Common myeloid progenitor, CD34-positive (primary cell): ENCODE measurements at places on chromosomes 3 and 15.
A peak's percentile ranks its signal among the peaks of the same experiment; 100 is the strongest.

GRCh38 chr15:52730173-52730572, 51.0 kb upstream of the ATOSA start:
- DNase-seq: peak; percentile 88

- DNase-seq: no peak
These were observed 295.1 kb downstream of the FOXP1 start for GRCh38 chr3:71288269-71288930.

DNA sequence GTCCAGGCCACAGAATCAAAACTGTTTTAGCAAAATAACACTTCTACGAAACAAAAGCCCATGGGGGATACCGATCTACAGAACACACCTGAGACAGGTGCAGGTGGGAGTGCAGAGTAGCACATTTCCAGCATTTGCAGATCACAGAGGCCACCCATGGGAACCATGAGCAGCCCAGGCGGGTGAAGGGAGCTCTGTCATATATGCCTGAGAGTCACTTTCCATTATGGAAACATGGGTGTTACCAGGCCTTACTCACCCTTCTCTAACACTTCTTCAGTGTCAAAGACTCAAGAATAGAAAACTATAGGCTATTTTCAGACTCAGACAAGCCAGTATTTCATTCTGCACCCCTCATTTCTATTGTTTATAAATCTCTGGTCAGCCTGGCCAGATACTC, 3.5 kb downstream of the PLA1A start:
- no peak for DNase-seq

- DNase-seq: no peak
These were observed 393.7 kb downstream of the FEZF2 start for GRCh38 chr3:61979638-61980037.

GRCh38 chr3:42684632-42685362, 540 bp upstream of the KLHL40 start:
- no peak for DNase-seq

- DNase-seq: no peak
These were observed 23.6 kb downstream of the TLNRD1 start for GRCh38 chr15:81024265-81024872.

- DNase-seq: no peak
These were observed 19.3 kb downstream of the CCDC13 start for GRCh38 chr3:42753757-42754156.

GRCh38 chr15:74621936-74622335, 6.3 kb downstream of the CLK3 start:
- DNase-seq: no peak

DNA sequence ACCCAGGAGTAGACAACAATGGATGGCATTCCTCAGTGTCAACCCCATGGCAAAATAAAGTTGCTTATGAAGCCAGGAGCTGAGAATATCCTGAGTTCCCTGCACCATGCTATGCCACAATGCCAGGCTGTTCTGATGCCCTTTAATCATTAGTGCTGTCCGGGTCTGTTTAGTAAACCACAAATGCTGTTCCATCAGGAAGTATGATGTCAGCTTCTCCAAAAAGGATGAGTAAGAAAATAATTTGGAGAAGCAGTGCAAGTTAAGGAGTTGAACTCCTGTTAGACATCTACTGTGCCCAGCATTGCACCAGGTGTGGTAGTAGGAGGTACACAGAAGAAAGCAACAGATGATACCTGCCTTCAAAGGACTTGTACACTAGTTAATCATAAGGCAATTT, 67.9 kb upstream of the GUCA1C start:
- DNase-seq: no peak

- no peak for DNase-seq
These were observed 244.8 kb downstream of the LRRN1 start for GRCh38 chr3:4043867-4044575.

GRCh38 chr3:115960799-115961198, 337.5 kb downstream of the GAP43 start:
- DNase-seq: no peak

- no peak for DNase-seq
These were observed 14.7 kb upstream of the CLN6 start for GRCh38 chr15:68244235-68244634.
